ENCODE measurements at places on chromosomes 5 and 9. TPM values are rescaled to one million over a fixed set of nuclear protein-coding genes. Genes with fewer than 3 reads are reported as not detected.

Gene MARVELD2
- 0.58 TPM for total RNA-seq

GRCh38 chr5:127758766-127759283 lies 55.6 kb downstream of the CCDC192 start:
- no peak overlapping the region for H3K27ac ChIP-seq
- H3K27me3 ChIP-seq = no peaks in the 10 kb centered on the region
- no peak for DNase-seq
- no peaks in the 10 kb centered on the region for H3K36me3 ChIP-seq
- H3K4me1 ChIP-seq = no peaks in the 10 kb centered on the region

DNA sequence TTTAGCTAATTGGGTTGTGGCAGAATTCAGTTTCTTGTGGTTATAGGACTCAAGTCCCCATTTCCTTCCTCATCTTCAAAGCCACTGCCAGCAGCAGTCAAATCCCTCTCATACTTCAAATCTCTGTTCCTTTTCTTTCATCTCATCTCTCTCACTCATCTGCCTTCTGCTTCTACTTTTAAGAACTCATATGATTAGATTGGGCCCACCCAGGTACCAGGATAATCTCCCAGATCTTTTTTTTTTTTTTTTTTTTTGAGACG lies 8.0 kb upstream of the REEP5 start:
- no peak overlapping the region for H3K27ac ChIP-seq
- H3K4me1 ChIP-seq = peaks cover 50% of the 10 kb centered on the region

Gene TAS2R1
- not detected for total RNA-seq

Gene FGF10
- total RNA-seq = not detected

Gene C9orf72
- 10.2 TPM for total RNA-seq

- no peaks in the 10 kb centered on the region for H3K4me1 ChIP-seq
- peaks cover 40% of the 10 kb centered on the region for H3K27me3 ChIP-seq
- no peak overlapping the region for H3K27ac ChIP-seq
- no peak overlapping the region for H3K4me3 ChIP-seq
Observed at GRCh38 chr9:130329061-130329460, 63.5 kb downstream of the HMCN2 start.

- peaks cover 20% of the 10 kb centered on the region for H3K27me3 ChIP-seq
- no peak overlapping the region for H3K4me3 ChIP-seq
- peaks cover 3% of the 10 kb centered on the region for H3K4me1 ChIP-seq
- DNase-seq = no peak
Observed at GRCh38 chr5:7391814-7392692, 3.9 kb upstream of the ADCY2 start.

- H3K27ac ChIP-seq = no peak overlapping the region
- H3K4me1 ChIP-seq = peaks cover 11% of the 10 kb centered on the region
- no peaks in the 10 kb centered on the region for H3K27me3 ChIP-seq
- no peak for DNase-seq
Observed at GRCh38 chr5:77073667-77074066, 13.4 kb downstream of the ZBED3 start.

- no peak overlapping the region for H3K4me3 ChIP-seq
- no peak overlapping the region for H3K27ac ChIP-seq
- H3K36me3 ChIP-seq = no peaks in the 10 kb centered on the region
- peaks cover 4% of the 10 kb centered on the region for H3K4me1 ChIP-seq
Observed at GRCh38 chr9:121884057-121884541, 209.0 kb downstream of the TTLL11 start.

- peaks cover 92% of the 10 kb centered on the region for H3K4me1 ChIP-seq
- H3K27me3 ChIP-seq = no peaks in the 10 kb centered on the region
- peak overlapping the region; percentile 96 for H3K27ac ChIP-seq
- H3K4me3 ChIP-seq = peak overlapping the region; percentile 76
- no peak for DNase-seq
Observed at GRCh38 chr9:129962451-129962864, 80.5 kb downstream of the FNBP1 start.

Gene CCDC187
- 0.05 TPM for total RNA-seq

DNA sequence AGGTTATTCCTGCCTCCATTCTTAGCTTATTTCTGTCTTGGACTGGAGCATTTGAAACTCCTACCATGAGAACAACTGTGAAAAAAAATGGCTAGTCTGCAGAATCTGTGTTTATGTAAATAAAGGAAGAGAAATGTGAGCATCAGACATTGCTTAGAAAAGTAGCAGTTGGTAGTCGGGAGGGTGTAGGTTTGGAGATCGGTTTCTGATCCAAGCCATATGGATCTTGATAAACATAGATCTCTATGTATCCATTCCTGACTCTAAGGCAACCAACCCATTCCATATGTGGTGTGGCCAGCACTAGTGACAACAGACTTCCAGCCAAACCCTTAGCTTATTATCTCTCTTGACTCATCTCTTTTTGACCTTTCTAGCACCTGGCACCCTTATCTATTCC lies 127.1 kb downstream of the NMUR2 start:
- no peaks in the 10 kb centered on the region for H3K36me3 ChIP-seq
- H3K4me3 ChIP-seq = no peak overlapping the region
- peaks cover 2% of the 10 kb centered on the region for H3K27me3 ChIP-seq
- H3K4me1 ChIP-seq = no peaks in the 10 kb centered on the region
- H3K27ac ChIP-seq = no peak overlapping the region
- DNase-seq = no peak

DNA sequence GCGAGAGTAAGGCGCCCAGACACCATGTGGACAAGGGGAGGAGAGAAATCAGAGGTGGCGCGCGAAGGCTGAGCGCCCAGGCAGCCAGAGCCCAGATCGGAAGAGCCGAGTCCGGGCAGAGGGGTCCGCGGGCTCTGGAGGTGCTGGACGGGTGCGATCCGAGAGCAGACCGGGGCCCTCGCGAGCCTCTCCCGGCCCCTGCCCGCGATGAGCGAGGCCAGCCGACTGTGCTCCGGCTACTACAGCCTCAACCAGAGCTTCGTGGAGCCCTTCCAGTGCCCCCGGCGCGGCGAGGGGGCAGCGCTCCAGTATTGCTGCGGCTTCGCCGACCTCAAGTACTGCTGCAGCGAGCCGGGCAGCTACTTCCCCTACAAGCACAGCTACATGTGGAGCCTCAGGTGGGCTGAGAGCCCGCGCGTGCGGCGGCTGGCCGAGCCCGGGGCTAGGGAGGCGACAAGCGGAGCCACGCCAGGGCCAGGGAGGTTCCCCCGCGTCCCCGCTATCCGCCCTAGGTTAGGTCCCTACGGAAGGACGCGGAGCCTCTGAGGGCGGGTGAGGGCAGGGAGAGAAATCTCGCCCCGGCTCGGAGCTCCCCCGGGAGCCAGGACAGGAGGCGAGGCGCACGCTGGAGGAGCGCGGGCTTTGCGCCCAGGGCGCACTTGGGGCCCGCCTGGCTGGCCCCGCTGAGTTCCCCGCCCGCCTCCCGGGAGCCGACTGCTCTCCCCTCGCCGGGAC lies at the start of gene SHISAL2B:
TSS of gene SHISAL2B (plus strand) at position 87 of the 735 bp plus-strand sequence. CDS start at position 208, 121 bp downstream.
- H3K27me3 ChIP-seq = peaks cover 43% of the 10 kb centered on the region
- H3K27ac ChIP-seq = no peak within 1 kb of the TSS
- H3K36me3 ChIP-seq = no peaks in the 10 kb centered on the region
- peak within 1 kb of the TSS; percentile 21 for H3K4me3 ChIP-seq
- DNase-seq = peak; percentile 12

- no peak overlapping the region for H3K27ac ChIP-seq
- H3K4me3 ChIP-seq = no peak overlapping the region
- no peak for DNase-seq
- H3K27me3 ChIP-seq = no peaks in the 10 kb centered on the region
- H3K4me1 ChIP-seq = peaks cover 36% of the 10 kb centered on the region
Observed at GRCh38 chr5:177392765-177393164, 7.7 kb downstream of the PFN3 start.

Gene TICAM2
- 0.87 TPM for total RNA-seq

DNA sequence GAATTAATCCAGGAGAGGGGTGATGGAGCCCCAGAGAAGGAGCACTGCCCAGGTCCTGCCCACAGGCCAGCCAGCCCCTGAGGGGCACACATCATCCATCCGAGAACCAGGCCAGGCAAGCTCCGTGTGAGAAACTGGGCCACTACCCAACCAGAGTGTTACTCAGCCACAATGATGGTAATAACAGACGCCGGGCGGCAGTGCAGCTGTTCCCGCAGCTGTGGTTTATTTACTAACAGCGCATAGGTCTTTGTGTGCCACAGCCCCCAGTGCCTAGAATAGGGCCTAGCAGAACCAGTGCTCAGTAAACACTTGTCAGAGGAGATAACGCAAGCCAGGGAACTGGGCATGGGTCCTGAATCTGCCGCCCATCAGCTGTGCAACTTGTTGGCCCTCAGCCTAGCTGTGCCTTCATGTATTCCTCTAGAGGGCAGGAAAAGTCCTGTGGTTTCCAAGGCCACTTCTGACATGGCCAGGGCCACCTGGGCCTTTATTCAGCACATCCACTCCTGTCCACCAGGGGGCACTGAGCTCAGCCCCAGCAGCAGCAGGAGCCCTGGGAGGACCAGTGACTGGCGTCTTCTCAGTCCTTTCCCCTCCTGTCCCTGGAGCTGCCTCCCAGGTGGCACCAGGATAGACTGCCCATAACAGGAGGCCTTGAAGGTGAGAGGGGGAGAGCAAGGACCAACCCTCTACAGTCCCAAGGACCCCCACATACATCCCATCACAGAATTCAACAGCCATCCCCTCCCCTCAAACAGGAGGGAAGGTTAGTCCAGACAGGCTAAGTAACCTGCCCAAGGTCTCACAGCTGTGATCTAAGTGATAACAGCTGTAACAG lies 2.1 kb downstream of the MXD3 start:
- H3K27me3 ChIP-seq = no peaks in the 10 kb centered on the region
- DNase-seq = peak; percentile 86
- H3K27ac ChIP-seq = peak overlapping the region; percentile 25
- H3K4me1 ChIP-seq = peaks cover 51% of the 10 kb centered on the region
- peak overlapping the region; percentile 44 for H3K4me3 ChIP-seq
- H3K36me3 ChIP-seq = peaks cover 33% of the 10 kb centered on the region

DNA sequence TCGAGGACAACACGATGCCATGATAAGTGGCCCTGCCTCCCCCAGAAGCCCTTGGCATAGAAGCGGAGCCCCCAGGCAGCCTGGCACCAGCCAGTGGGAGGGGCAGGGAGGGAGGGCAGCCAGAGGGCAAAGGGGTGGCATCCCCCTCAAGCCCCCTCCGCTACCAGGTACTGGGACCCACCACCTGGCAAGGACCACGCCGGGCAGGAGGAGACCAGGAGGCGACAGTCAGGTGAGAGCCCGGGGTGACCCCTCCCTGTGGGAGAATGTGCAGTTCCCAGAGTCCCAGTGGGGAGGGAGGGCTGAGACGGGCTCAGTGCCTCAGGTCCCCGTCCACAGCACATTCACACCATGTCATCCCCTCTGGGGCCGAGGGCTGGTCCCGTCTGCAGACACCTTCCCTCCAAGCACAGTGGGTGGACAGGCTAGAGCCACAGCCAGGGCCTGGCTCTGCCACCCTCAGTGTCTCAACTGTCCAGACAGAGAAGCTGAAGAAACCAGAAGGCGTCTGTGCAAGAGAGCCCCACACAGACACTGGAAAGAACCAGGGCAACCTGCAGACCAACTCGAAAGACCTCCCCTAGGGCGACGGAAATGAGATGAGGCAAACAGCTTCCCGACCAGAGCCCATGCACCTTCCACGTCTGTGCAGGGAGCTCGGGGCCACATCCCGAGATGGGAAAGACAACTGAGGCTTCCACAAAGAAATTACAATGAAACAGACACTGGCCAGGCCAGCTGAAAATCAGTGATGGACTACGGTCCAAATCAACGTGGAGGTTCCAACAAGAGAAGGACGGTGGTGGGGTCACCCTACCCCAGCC lies 11.1 kb downstream of the BRD3 start:
- H3K27me3 ChIP-seq = no peaks in the 10 kb centered on the region
- H3K36me3 ChIP-seq = no peaks in the 10 kb centered on the region
- no peak overlapping the region for H3K27ac ChIP-seq
- peaks cover 25% of the 10 kb centered on the region for H3K4me1 ChIP-seq
- DNase-seq = no peak

GRCh38 chr5:20028506-20028905 lies 40.5 kb upstream of the CDH18 start:
- no peaks in the 10 kb centered on the region for H3K27me3 ChIP-seq
- no peak overlapping the region for H3K27ac ChIP-seq
- no peak overlapping the region for H3K4me3 ChIP-seq
- H3K36me3 ChIP-seq = no peaks in the 10 kb centered on the region
- H3K4me1 ChIP-seq = no peaks in the 10 kb centered on the region

DNA sequence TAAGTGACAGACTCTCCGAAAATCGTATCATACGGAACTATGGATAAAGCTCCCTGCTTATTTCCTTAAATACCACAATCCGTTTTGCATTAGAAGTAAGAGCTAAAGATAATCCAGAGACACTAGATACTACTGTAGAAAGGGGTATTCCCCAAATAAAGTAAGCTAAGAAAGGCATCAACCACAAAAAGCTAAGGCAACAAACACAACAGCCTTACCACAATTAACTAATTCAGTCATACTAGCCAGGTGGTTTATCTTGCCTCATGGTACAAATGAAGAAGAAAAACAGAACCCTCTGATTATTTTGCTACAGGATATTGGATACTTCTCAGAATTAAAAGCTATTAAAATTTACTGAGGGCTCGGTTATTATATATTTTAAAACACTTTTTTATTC lies 14.1 kb downstream of the ERP44 start:
- H3K27ac ChIP-seq = no peak overlapping the region
- peaks cover 80% of the 10 kb centered on the region for H3K4me1 ChIP-seq
- no peaks in the 10 kb centered on the region for H3K27me3 ChIP-seq
- no peaks in the 10 kb centered on the region for H3K36me3 ChIP-seq

Gene KIF4B
- total RNA-seq = 0.05 TPM

Gene SLCO6A1
- total RNA-seq = not detected

Gene WDR38
- total RNA-seq = not detected

GRCh38 chr9:70954126-70954525 lies 167.3 kb downstream of the TRPM3 start:
- no peaks in the 10 kb centered on the region for H3K36me3 ChIP-seq
- H3K27ac ChIP-seq = no peak overlapping the region
- no peaks in the 10 kb centered on the region for H3K4me1 ChIP-seq
- no peak for DNase-seq
- H3K27me3 ChIP-seq = peaks cover 2% of the 10 kb centered on the region

- no peaks in the 10 kb centered on the region for H3K36me3 ChIP-seq
- no peak overlapping the region for H3K27ac ChIP-seq
- DNase-seq = no peak
- peaks cover 16% of the 10 kb centered on the region for H3K27me3 ChIP-seq
Observed at GRCh38 chr9:135600296-135600817, 38.8 kb downstream of the PAEP start.

Gene FAM221B
- not detected for total RNA-seq

Measured in activated CD4-positive, alpha-beta T cell treated with anti-CD3 and anti-CD28 coated beads for 36 hours (primary cell).